ENCODE measurements at places on chromosomes 6 and 20.

GRCh38 chr6:140175486-140175885, 801.0 kb upstream of the CITED2 start:
- DNase-seq, result no peak

DNA sequence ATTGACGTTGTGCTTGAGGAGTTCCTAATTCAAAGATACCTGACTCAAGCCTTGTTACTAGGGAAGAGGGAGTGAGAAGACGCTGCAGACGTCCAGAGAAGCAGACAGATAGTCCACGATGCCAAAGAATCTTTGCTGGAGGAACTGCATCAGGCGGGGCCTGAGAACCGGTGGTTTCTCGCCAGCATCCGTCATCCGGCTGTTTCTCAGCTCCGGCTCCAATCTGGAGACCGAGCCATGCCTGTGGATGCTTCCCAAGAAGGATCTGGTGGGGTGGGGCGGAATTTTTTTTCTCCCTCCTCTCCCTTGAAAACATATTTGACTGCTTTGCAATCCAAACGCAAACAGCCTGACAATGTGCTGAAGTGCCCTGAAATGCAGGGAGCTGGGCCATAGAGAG, 125.8 kb upstream of the SRSF6 start:
- no peak for DNase-seq

GRCh38 chr6:166592821-166593220, 6.3 kb upstream of the RAMACL start:
- no peak for DNase-seq

- no peak for DNase-seq
Measured at GRCh38 chr6:163958646-163959045, 544.1 kb downstream of the QKI start.

- no peak for DNase-seq
Measured at GRCh38 chr6:16787128-16787682, 25.9 kb upstream of the ATXN1 start.

- no peak for DNase-seq
Measured at GRCh38 chr6:79070206-79070825, 7.7 kb downstream of the PHIP start.

GRCh38 chr6:1263850-1264377, 48.0 kb upstream of the FOXQ1 start:
- DNase-seq, result no peak

DNA sequence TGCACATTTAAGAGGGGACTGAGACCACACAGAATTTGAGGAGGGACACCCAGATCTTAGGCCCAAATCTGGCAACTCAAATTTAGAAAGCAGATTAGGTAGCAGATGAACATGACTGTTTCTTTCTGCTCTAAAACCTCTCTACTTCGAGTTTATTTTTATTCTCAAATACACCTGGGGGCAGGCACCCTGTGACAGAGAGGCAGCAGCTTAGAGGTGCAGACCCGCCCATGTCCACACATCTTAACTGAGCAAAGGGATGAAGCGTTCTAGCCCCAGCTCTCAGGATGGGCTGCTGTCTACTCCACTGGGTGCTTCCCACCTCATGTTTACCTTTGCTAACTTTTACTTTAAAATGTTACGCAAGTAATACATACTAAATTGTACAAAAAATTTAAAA, 125.0 kb downstream of the SLC23A2 start:
- DNase-seq, result no peak

- DNase-seq, result no peak
Measured at GRCh38 chr6:75608956-75609533, 7.4 kb downstream of the SENP6 start.
